CD4-positive, CD25-positive, alpha-beta regulatory T cell (primary cell): ENCODE measurements at places on chromosomes 2 and 18. TPM values are rescaled to one million over a fixed set of nuclear protein-coding genes. Genes with fewer than 3 reads are reported as not detected.
A peak's percentile ranks its signal among the peaks of the same experiment; 100 is the strongest.

DNA sequence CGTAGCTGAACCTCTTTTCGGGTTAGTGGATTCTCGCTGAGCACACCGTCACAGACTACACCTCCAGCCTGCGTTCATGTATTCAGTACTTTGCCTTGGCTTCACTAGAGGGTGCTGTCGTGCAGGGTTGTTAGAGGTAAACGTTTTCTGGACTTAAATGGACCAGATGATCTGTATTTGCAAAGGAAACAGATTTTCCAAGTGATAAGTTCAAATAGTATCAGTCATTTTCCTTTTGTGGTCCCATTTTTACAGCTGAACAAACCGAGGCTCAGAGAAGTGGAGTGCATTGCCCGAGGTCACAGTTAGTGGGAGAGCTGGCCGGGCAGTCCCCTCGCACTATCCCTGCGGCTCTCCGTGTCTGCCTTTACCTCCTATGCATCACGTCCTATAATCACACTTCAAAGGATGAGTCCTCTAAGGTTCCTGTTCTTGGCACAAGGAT lies 125.9 kb downstream of the MAP4K4 start:
- DNase-seq, result peak; percentile 39
- H3K4me1 ChIP-seq, result peaks cover 42% of the 10 kb centered on the region
- peak overlapping the region; percentile 52 for H3K4me3 ChIP-seq

- no peak overlapping the region for H3K27ac ChIP-seq
- H3K4me1 ChIP-seq, result no peaks in the 10 kb centered on the region
- H3K4me3 ChIP-seq, result no peak overlapping the region
- H3K36me3 ChIP-seq, result no peaks in the 10 kb centered on the region
- no peaks in the 10 kb centered on the region for H3K27me3 ChIP-seq
Observed at GRCh38 chr2:60510713-60511112, 42.7 kb downstream of the BCL11A start.

DNA sequence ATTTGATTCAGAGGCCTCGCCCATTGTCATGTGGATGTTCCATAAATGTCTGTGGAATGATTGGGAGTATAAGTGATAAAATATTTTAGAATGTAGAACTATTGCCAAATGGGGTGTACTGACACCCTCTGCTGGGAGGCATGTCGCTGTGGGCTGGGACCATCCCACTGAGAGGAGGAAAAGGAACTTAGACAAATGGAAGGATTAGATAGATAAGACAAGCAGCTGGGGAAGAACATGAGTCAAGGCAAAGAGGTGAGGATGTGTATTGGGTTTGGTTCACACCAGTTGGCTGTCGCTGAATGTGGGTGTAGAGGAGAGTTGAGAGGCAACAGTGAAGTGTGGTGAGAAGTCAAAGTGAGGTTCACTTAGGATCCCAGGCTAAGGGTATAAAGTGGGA lies 4.0 kb downstream of the C2orf74 start:
- H3K36me3 ChIP-seq, result peaks cover 21% of the 10 kb centered on the region
- no peaks in the 10 kb centered on the region for H3K4me1 ChIP-seq
- H3K4me3 ChIP-seq, result no peak overlapping the region
- H3K27ac ChIP-seq, result no peak overlapping the region
- H3K27me3 ChIP-seq, result no peaks in the 10 kb centered on the region
- no peak for DNase-seq

The KCNK3 gene
- not detected for total RNA-seq

- H3K27me3 ChIP-seq, result no peaks in the 10 kb centered on the region
- peaks cover 18% of the 10 kb centered on the region for H3K4me1 ChIP-seq
- DNase-seq, result peak; percentile 19
- no peaks in the 10 kb centered on the region for H3K36me3 ChIP-seq
- peak overlapping the region; percentile 48 for H3K27ac ChIP-seq
- peak overlapping the region; percentile 68 for H3K4me3 ChIP-seq
Observed at GRCh38 chr18:74950479-74950878, 258.5 kb downstream of the PTGR3 start.

- DNase-seq, result peak; percentile 26
- H3K27ac ChIP-seq, result no peak overlapping the region
- H3K27me3 ChIP-seq, result no peaks in the 10 kb centered on the region
- H3K36me3 ChIP-seq, result no peaks in the 10 kb centered on the region
- H3K4me1 ChIP-seq, result no peaks in the 10 kb centered on the region
- H3K4me3 ChIP-seq, result no peak overlapping the region
Observed at GRCh38 chr2:46091961-46092667, 205.1 kb upstream of the EPAS1 start.

The SH3RF3 gene
- total RNA-seq, result 1.4 TPM

The ZC3H15 gene
- 92.5 TPM for total RNA-seq

The NAPG gene
- 36.9 TPM for total RNA-seq

DNA sequence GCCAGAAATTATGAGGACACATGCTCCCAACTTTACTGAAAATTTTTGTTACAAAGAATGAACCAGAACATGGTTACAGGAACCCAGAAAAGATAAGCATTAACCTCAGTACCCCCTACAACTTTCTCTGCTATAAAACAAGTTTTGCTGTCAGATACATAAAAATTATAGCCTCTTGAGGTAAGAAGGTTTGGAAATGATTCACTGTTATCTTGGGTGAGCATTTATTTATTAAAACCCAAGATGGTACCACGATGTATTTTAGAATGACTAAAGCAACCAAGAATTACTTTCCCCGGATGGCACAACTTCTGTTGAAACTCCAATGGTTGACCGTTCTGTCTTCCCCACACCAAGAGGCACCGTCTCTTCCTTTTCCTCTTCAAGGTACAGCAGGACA lies 72.9 kb downstream of the RBMS1 start:
- H3K27me3 ChIP-seq, result no peaks in the 10 kb centered on the region
- DNase-seq, result no peak
- H3K4me3 ChIP-seq, result no peak overlapping the region

- no peaks in the 10 kb centered on the region for H3K4me1 ChIP-seq
- no peak for DNase-seq
- no peaks in the 10 kb centered on the region for H3K27me3 ChIP-seq
- H3K27ac ChIP-seq, result no peak overlapping the region
Observed at GRCh38 chr2:16077601-16078000, 137.3 kb downstream of the MYCN start.

DNA sequence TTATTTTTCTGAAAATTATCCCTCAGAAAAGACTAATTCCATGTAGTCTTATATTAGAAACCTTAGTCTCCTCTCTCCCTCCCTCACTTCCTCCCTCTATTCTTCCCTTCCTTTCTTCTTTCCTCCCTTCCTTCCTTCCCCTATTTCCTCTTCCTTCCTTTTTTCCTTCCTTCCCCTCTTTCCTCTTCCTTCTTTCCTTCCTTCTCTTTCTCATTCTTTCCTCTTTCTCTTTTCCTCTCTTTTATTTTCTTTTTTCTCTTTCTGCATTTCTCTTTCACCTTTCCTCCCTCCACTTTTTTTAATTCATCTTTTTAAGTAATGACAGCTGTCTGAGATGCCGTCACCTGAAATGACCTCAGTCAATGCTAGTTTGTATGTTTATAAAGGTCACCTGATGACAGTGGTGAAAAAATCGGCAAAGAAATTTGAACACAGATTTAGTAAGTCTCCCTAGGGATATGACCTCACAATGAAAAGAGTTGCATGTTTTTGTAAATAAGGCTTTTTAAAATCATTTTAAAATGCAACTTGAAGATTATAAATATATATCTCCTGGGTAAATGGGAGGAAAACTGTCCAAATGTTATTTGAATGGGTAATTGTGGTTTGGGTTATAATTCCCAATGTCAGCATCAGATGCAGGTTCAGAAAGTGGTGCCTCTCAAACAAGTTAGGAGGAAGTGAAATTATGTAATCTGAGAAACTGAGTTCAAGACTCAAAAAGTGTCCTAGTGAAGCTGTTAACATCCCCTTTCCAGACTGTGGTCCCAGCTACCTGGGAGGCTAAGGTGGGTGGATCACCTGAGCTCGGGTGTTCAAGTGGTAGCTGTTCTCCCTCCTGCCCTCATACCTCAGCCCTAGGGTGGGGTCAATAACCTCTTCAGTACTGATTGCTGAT lies 90.3 kb upstream of the ST3GAL5 start:
- H3K4me3 ChIP-seq, result no peak overlapping the region
- H3K27ac ChIP-seq, result no peak overlapping the region
- no peaks in the 10 kb centered on the region for H3K36me3 ChIP-seq
- no peaks in the 10 kb centered on the region for H3K4me1 ChIP-seq
- no peaks in the 10 kb centered on the region for H3K27me3 ChIP-seq
- DNase-seq, result no peak

The DPYSL5 gene
- not detected for total RNA-seq

The B3GNT7 gene
- total RNA-seq, result not detected

The KRTCAP3 gene
- 10.0 TPM for total RNA-seq

The IGFBP2 gene
- total RNA-seq, result not detected

- no peaks in the 10 kb centered on the region for H3K36me3 ChIP-seq
- DNase-seq, result no peak
- no peaks in the 10 kb centered on the region for H3K27me3 ChIP-seq
Observed at GRCh38 chr18:30623401-30624065, 419.0 kb downstream of the DSC3 start.

DNA sequence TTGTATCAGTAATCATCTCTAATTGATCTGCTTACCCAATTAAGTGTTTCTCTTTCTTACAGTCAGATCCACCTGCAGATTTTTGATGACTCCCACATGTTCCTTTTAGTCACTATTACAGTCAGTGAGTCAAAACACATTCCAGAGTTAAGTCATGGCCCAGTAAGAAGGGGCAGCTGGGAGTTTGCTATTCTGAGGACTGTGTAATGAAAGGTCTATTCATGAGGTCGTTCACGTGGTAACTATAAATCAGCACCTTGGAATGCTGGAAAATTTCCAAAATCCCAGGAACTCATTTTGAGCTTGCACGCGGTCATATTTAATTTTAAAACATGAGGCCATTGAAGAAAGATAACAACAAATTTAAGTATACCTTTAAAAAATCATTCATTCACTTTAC lies 252.5 kb downstream of the XIRP2 start:
- H3K36me3 ChIP-seq, result no peaks in the 10 kb centered on the region
- H3K4me3 ChIP-seq, result no peak overlapping the region
- no peak overlapping the region for H3K27ac ChIP-seq
- no peaks in the 10 kb centered on the region for H3K4me1 ChIP-seq
- H3K27me3 ChIP-seq, result no peaks in the 10 kb centered on the region
- no peak for DNase-seq

GRCh38 chr2:157692768-157693167 lies 64.1 kb upstream of the ACVR1C start:
- no peak for DNase-seq
- no peak overlapping the region for H3K27ac ChIP-seq
- H3K4me3 ChIP-seq, result no peak overlapping the region
- H3K36me3 ChIP-seq, result no peaks in the 10 kb centered on the region
- H3K4me1 ChIP-seq, result no peaks in the 10 kb centered on the region

GRCh38 chr2:44001716-44002115 lies 5.9 kb upstream of the LRPPRC start:
- H3K4me3 ChIP-seq, result no peak overlapping the region
- H3K27ac ChIP-seq, result no peak overlapping the region
- H3K27me3 ChIP-seq, result peaks cover 3% of the 10 kb centered on the region
- no peaks in the 10 kb centered on the region for H3K36me3 ChIP-seq
- DNase-seq, result no peak
- H3K4me1 ChIP-seq, result peaks cover 4% of the 10 kb centered on the region
